ENCODE measurements at places on chromosomes 6 and 20.
A peak's percentile ranks its signal among the peaks of the same experiment; 100 is the strongest.

DNA sequence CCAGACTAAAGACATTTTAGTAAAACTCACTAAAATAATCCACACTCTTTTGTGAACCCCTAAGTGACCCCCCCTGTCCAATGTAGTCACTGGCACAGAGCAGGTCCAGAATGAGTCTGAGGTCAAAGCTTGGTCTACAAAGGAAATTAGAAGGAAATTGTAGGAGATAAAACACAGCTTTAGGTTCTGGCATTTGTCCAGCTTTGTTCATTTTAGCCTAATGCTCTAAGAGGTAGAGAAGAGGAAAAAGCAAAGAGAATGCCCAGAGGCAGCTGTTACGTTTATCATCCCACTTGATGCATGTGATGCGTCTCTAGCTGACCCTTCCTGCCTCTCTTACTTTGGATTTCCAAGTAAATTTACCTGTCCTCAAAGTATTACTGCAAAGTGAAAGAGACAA, 62.5 kb downstream of the CNKSR3 start:
- peaks cover 40% of the 10 kb centered on the region for H3K4me1 ChIP-seq
- H3K4me3 ChIP-seq: no peak overlapping the region
- H3K36me3 ChIP-seq: peaks cover 74% of the 10 kb centered on the region
- H3K27ac ChIP-seq: no peak overlapping the region

DNA sequence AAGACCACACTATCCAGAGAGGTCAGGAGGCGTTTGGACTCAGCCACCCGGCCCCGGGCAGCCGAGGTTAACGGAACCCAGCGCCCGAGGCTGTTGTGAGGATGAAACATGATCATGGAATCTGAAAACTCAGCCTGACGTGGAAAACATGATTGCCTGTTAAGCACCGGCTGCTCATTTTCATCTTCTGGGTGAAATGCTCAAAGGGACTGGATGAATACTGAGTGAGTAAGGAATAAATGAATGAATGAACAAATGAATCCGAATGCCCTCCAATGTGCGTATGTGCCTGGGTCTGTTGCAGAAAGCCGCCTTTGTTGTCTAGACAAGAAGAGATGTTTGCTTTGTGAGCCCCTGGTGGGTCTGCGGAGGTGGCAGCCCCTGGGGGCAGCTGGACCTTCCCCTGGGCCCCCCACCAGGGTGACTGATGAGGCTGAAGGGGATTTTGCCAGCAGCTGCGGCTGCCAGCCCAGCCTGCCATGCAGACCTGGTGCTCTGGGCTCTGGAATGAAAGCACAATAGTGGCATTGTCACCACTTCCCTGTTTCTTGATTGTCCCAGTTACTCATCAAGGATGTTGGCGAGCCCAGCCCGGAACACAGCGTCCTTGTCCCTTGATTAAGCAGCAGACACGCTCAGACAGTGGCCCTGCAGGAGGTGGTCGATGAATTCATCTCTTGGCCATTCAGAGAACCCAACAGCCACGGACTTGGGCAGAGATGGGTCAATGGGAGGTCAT, 211.1 kb downstream of the ANKRD60 start:
- H3K36me3 ChIP-seq: no peaks in the 10 kb centered on the region
- no peak overlapping the region for H3K27ac ChIP-seq
- no peak for DNase-seq
- peaks cover 33% of the 10 kb centered on the region for H3K4me1 ChIP-seq
- no peak overlapping the region for H3K4me3 ChIP-seq

DNA sequence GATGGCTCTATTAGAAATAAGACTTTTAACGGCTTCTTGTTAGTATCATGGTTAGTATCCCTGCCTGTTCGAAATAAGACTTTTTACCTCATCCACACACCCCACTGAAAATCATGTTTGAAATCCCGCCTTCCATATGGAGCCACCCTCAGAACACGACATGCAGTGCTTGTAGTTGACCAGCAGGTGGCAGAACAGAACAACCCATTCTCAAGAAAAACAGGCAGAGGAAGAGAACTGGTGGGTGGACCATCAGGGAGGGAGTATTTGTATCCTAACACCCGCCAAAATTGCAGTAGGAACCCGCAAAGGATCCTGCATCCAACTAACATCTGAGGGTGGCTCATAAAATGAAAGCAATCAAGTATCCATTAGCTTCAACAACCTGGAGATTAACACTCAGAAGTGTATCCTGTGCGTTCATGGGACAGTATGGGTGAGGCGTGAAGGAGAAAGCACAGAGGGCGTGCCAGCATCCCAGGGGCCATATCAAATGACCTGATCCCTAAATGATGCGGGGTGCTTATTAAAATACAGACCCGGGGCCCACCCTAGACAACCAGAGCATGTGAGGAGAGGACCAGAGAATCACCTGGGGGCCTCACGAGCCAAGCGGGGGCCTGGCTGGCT, 89.6 kb upstream of the NHSL1 start:
- H3K4me1 ChIP-seq: peaks cover 34% of the 10 kb centered on the region
- H3K4me3 ChIP-seq: no peak overlapping the region
- DNase-seq: peak; percentile 53
- H3K27me3 ChIP-seq: no peaks in the 10 kb centered on the region

DNA sequence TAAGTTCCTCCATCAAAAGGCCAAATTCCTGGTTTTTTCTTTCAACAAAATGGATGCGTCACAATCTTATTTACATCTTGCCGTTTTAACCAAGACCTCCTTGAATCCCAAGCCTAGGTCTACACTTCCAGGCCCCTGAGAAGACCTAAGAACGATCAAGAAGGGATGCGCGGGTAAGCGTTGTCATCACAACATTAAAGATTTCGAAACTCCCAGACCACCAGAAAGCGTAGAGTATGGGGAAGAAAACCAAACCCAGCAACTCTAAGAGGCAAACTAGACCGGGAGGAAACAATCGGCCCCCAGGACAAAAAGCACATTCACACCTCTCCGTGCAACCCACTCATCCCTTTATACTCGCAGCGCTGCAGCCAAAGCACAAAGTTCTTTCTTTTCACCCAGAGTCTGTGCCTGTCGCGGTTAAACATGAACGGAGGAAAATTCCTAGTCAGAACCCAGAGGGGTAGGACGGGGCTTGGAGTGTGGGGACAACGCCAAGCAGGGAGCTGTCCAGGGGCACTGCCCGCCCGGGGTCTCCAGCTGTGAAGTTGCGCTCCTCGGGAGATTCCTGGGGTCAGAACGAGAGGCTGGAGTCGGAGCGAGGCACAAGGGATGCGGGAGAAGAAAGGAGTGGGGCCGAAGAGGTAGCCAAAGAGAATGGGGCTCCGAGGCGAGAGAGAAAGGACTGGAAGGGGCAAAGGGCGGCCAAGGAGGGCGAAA, 725 bp downstream of the OSER1 start:
- peak overlapping the region; percentile 99 for H3K27ac ChIP-seq
- peak overlapping the region; percentile 96 for H3K4me3 ChIP-seq
- H3K27me3 ChIP-seq: no peaks in the 10 kb centered on the region
- peaks cover 54% of the 10 kb centered on the region for H3K4me1 ChIP-seq
- peaks cover 7% of the 10 kb centered on the region for H3K36me3 ChIP-seq
- peak; percentile 65 for DNase-seq

DNA sequence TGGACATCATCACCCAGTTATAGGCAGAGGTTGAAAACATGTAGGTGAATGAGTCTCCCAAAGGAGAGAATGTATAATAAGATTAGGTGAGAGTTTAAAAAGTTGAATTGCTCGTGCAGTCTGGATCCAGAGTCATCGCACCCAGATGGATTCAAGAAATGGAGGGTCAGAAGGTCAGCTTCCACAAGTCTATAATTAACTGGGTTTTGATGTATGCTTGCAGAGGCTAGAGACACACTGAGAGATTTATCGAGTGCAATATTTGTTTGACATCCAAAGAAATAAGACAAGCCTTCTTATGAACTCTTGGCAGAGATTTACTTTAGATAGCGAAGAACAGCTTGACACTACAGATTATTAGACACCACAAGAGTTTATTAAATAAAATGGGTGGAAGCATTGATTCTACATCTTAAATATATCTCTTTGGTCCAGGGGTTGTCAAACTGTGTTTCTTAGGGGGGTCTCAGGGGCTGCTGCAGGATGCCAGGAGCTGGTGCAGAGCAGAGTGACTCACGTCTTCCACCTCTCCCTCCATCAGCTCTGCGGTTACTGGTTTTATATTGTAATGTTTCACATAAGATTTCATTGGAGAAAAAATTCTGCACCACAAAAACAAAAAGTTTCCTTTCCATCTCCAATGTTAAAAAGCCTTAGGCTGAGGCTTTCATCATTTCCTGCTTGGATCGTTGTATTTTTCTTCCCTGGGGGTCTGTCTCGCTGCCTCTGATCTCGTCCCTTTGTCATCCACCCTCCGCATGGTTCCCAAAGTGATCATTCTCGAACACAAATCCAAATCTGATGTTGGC, 176.2 kb upstream of the AHI1 start:
- no peak overlapping the region for H3K4me3 ChIP-seq
- DNase-seq: no peak
- H3K27ac ChIP-seq: no peak overlapping the region
- H3K27me3 ChIP-seq: peaks cover 6% of the 10 kb centered on the region
- H3K36me3 ChIP-seq: no peaks in the 10 kb centered on the region

DNA sequence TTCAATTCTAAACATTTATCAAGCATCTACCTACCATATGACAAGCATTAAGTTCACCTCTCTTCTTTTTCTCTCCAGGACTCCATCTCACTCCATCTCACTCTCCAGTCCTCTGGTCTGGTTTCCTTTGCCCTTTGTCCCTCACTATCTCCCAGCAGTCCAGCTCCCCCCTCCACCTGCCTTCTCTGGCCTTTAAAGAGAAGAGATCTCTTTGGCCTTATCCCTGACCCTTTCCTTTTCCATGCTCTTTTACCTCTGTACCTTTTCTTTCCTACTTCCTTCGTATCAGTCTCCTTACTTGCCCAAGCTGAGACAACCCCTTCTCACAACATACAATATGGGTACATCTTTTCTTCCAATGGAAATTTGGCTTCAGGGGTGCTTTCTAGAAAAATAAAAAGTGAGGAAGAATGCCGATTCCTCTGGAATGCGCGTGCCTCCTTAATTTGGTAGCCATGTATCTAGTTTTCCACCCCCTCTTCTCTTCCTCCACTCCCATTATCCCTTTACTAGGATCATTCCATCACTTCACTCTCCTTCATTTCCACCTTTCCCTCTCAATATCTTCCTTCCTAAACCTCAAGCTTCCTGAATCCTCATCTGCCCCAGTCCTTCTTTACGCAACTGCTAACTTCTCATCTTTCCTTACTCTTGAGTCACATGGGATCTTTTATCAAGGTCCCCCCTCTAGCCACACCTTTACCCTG, 745 bp upstream of the AGPAT1 start:
- H3K4me1 ChIP-seq: peaks cover 80% of the 10 kb centered on the region
- DNase-seq: no peak
- H3K27me3 ChIP-seq: no peaks in the 10 kb centered on the region
- H3K4me3 ChIP-seq: peak overlapping the region; percentile 93
- peak overlapping the region; percentile 90 for H3K27ac ChIP-seq
- peaks cover 23% of the 10 kb centered on the region for H3K36me3 ChIP-seq

GRCh38 chr6:2770171-2770570, 5.0 kb downstream of the WRNIP1 start:
- peaks cover 45% of the 10 kb centered on the region for H3K4me1 ChIP-seq
- peak overlapping the region; percentile 14 for H3K4me3 ChIP-seq
- peaks cover 49% of the 10 kb centered on the region for H3K36me3 ChIP-seq
- H3K27me3 ChIP-seq: no peaks in the 10 kb centered on the region
- no peak overlapping the region for H3K27ac ChIP-seq
